ENCODE measurements at places on chromosomes 1 and 21. TPM values are rescaled to one million over a fixed set of nuclear protein-coding genes. Genes with fewer than 3 reads are reported as not detected.
A peak's percentile ranks its signal among the peaks of the same experiment; 100 is the strongest.

DNA sequence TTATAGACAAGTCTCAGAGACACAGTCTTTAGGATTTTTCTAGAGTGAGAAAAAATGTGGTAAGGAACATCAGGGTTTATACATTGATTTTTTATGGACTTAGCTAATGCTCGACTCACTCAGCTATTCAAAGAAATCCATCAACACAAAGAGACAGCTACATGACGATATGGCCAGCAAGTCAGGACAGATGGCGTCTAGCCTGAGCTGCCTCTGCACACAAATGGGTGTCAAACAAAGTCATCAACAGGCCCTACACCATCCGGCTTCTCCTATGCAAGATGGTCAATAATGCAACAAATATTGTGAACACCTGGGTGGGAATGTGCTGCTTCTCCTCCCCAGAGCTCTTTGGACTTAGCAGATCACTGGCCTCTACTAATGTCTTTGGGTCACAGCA is 13.3 kb upstream of the ERICH3 start:
- DNase-seq, result no peak

GRCh38 chr1:147575376-147575775 is 34.1 kb downstream of the BCL9 start:
- DNase-seq, result no peak

- no peak for DNase-seq
These were observed 7.4 kb downstream of the BTBD8 start for GRCh38 chr1:92087542-92087941.

- DNase-seq, result no peak
These were observed 3.0 kb downstream of the GPN2 start for GRCh38 chr1:26887125-26887524.

- DNase-seq, result peak; percentile 43
These were observed 61.7 kb upstream of the DNAJC6 start for GRCh38 chr1:65247419-65248359.

TFAP2E gene
- polyA plus RNA-seq, result 4.2 TPM

Data from right lung (tissue), 10 donors.